Activated naive CD4-positive, alpha-beta T cell (primary cell): ENCODE measurements at places on chromosomes 5 and 9.

GRCh38 chr9:132094314-132094791, 14.7 kb upstream of the MED27 start:
- DNase-seq, result no peak

DNA sequence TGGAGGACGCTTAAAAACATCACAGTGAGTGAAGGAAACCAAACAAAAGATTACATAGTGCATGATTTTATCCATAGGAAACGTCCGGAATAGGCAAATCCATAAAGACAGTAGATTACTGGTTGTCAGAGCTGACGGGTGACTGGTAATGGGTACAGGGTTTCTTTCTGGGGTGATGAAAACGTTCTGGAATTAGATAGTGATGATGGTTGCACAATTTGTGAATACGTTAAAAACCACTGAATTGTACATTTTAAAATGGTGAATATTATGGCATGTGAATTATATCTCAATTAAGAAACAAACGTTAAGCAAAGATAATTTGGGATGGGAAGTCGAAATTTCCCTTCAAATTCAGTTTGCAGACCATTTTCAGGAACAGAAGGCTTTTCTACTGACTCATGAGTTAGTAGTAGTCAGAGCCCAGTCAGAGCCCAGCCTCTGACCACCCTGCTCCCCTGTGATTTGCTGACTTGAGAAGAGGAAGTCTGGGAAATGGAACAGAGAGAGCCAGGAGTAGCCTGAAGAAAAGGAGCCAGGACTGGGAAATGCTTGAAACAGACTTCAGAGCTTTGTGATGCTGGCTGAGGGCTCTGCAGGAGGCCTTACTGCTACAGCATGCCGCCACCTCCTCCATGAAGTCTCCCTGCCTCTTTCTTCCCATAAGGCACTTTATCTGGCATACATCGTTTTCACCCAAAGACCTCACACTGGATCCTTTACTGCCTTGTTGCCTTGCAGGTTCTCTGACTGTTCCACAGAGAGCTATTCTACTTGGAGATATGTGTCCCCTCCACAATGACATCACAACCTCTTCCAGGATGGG, 46.4 kb upstream of the CTNNA1 start:
- DNase-seq, result no peak

- DNase-seq, result no peak
Measured at GRCh38 chr5:376799-377325, 55.3 kb downstream of the AHRR start.

DNA sequence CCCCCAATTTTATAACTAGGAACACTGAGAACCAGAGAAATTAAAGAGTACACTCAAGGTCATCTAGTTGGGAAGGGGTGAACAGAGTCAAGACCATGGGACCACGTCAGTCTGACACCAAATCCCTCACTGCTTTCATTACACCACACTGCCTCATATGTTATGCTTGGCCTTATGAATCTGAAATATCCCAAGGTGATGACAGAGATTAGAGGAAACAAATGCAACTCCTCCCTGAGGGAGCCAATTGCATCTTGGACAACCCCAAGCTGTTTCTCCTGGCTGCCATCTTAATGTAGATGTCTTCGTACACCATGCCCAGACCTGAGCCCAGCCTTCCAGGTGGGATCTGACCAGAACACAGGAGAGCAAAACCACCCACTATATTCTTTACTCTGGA, 60.6 kb upstream of the ABCA1 start:
- no peak for DNase-seq

DNA sequence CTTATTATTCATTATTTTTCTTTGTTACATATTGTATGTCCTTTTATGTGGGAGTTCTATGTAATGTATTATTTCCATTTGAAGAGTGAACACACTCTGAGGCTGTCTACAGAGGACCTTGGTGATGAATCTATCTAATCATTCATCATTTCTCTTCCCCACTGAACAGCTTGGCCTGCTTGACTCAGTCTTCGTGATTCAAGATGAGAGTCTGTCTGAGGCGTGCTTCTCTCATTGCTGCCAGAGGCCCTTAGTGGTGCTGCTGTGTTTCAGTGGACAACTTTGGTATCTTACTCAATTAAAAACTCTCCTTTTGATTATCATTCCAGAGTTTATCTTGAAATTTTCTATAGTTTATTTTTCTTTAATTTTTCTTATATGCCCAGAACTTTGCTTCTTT, 318.1 kb upstream of the DAB2 start:
- DNase-seq, result no peak

GRCh38 chr5:92990771-92991170, 590.2 kb downstream of the NR2F1-AS1 start:
- DNase-seq, result no peak

DNA sequence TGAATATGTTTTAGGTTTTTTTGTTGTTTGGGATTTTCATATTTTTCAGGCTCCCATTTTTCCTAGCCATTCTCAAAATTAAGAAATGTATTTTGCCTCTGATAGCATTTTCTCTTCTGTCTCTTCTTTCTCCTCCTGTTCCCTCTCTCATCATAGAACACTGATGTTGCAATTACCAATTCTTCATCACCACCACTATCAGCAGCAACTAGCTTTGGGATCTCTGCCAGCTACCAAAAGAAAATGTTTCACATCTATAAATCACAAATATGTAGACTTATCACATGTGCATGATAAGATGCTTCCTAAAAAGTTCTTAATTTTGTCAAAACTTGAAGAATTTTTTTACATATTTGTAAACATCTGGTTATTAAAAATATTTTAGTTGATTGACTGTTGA, 887.1 kb downstream of the MAT2B start:
- no peak for DNase-seq
